Activated T-cell treated with anti-CD3 and anti-CD28 coated beads, Interleukin-2, amount 50 U/mL, for 72 hours (primary cell): ENCODE measurements at places on chromosomes 3 and 15. TPM values are rescaled to one million over a fixed set of nuclear protein-coding genes. Genes with fewer than 3 reads are reported as not detected.
A peak's percentile ranks its signal among the peaks of the same experiment; 100 is the strongest.

- no peak overlapping the region for H3K4me3 ChIP-seq
- H3K4me1 ChIP-seq: peaks cover 6% of the 10 kb centered on the region
- DNase-seq: peak; percentile 55
- no peaks in the 10 kb centered on the region for H3K36me3 ChIP-seq
- H3K27ac ChIP-seq: no peak overlapping the region
These were observed 763 bp downstream of the GOLGB1 start for GRCh38 chr3:121748680-121749275.

- peaks cover 68% of the 10 kb centered on the region for H3K4me1 ChIP-seq
- H3K4me3 ChIP-seq: peak overlapping the region; percentile 58
- no peak overlapping the region for H3K27ac ChIP-seq
- no peak for DNase-seq
These were observed 34.1 kb downstream of the SHC4 start for GRCh38 chr15:48929661-48930060.

DNA sequence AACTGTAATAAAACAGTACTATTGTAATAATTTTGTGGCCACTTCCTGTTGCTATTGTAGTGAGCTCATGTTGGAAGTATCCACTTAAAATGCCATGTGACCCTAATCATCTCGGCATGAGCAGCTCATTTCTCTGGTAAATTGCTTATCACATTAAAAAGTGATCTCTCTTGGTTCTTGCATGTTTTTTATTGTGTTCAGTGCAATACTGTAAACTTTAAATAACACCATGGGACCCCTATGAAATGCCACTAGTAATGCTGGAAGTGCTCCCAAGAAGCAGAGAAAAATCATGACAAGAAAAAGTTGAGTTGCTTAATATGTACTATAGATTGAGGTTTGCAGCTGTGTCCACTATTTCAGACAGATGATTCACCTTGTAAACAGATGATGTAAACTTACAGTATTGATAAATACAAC is 45.6 kb downstream of the NMD3 start:
- H3K27me3 ChIP-seq: no peaks in the 10 kb centered on the region
- DNase-seq: no peak
- H3K36me3 ChIP-seq: peaks cover 8% of the 10 kb centered on the region
- H3K4me1 ChIP-seq: no peaks in the 10 kb centered on the region
- H3K27ac ChIP-seq: no peak overlapping the region
- no peak overlapping the region for H3K4me3 ChIP-seq

DNA sequence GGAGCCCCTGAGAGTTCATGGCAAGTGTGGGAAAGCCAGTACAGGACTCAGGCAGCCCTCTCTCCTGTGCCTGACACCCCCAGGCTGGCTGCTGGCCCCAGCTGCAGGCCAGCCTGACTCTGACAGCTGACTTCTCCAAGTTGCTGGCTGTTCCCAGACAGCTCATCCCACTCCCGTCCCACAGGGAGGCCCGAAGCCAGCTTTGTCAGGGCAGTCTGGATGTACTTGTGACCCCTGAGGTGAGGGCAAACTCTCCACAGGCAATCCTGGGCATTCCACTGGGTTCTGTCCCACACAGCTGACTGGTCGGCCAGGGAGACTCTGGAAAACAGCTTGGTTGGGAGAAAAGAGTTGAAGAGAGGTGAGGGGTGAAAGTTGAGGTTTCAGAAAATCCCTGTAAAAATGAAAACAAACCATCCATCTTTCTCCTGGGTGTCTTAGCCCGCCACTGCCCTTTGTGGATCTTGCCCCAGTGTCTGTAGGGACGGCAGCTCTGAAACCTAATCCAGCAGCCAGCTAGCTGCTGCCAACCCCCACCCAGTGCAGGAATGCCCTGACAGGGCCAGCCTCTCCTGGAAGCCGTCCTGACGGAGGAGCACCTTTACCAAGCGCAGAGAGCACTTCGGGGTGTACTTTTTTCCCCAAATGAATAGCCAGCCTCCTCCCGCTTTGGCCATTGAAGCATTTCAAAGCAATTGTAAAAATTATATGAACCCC is 87.9 kb downstream of the DNAJB8 start:
- H3K27me3 ChIP-seq: no peaks in the 10 kb centered on the region
- H3K4me1 ChIP-seq: peaks cover 8% of the 10 kb centered on the region
- no peak overlapping the region for H3K27ac ChIP-seq
- no peaks in the 10 kb centered on the region for H3K36me3 ChIP-seq

GRCh38 chr15:87563869-87564268 is 692.7 kb downstream of the NTRK3 start:
- H3K4me3 ChIP-seq: no peak overlapping the region
- H3K4me1 ChIP-seq: no peaks in the 10 kb centered on the region
- no peak overlapping the region for H3K27ac ChIP-seq
- no peaks in the 10 kb centered on the region for H3K27me3 ChIP-seq
- DNase-seq: no peak

- peaks cover 5% of the 10 kb centered on the region for H3K36me3 ChIP-seq
- DNase-seq: peak; percentile 81
- no peaks in the 10 kb centered on the region for H3K4me1 ChIP-seq
- no peak overlapping the region for H3K4me3 ChIP-seq
- H3K27me3 ChIP-seq: no peaks in the 10 kb centered on the region
- no peak overlapping the region for H3K27ac ChIP-seq
These were observed 35.6 kb downstream of the SMAD3 start for GRCh38 chr15:67100801-67101581.

DNA sequence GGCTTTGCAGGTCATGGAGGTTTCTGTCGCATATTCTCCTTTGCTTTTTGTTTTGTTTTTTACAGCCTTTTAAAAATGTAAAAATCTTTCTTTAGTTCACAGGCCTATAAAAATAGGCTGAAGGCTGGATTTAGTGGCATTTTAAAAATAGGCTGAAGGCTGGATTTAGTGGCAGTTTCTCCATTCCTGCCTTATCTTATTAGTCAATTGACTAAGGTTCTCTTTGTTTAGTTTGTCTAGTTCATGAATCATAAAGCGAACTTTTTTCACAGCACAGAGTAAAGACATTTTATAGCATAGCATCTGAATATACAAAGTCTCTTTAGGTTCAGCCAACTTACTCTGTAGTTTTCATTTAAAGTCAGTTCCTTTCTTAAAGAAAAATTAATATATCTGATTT is 31.4 kb downstream of the AP4E1 start:
- DNase-seq: no peak
- H3K27ac ChIP-seq: no peak overlapping the region
- H3K4me3 ChIP-seq: no peak overlapping the region
- H3K4me1 ChIP-seq: no peaks in the 10 kb centered on the region

DNA sequence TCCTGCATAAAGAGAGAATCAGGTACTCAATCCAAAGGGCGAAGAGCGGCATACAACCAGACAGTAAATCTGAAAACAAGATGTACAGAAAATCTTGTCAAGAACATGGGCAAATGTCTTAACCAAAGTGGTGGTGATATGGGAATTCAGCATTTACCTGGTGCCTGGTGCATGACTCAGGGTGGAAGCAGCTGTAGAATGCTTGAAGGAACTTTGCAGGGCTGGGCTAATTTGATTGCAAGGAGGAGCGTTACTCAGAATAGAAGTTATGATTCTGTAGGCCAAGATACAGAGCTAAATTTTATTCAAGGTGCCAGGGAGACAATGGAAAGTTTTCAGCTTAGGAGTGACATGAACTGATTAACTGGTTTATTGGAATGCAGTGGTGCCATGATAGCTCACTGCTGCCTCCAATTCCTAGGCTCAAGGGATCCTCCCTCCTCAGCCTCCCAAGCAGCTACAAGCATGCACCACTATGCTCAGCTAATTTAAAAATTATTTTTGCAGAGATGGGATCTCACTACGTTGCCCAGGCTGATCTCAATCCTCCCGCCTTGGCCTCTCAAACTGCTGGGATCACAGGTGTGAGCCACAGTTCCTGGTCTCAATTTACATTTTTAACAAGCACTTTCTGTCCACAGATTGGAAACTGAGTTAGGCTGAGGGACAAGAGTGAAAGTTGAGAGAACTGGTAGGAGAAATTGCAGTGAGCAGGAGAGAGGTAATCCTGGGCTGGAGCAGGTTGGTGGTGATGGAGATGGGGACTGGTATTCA is 91.5 kb upstream of the TBC1D5 start:
- H3K27ac ChIP-seq: no peak overlapping the region
- H3K4me3 ChIP-seq: no peak overlapping the region
- no peaks in the 10 kb centered on the region for H3K36me3 ChIP-seq

DNA sequence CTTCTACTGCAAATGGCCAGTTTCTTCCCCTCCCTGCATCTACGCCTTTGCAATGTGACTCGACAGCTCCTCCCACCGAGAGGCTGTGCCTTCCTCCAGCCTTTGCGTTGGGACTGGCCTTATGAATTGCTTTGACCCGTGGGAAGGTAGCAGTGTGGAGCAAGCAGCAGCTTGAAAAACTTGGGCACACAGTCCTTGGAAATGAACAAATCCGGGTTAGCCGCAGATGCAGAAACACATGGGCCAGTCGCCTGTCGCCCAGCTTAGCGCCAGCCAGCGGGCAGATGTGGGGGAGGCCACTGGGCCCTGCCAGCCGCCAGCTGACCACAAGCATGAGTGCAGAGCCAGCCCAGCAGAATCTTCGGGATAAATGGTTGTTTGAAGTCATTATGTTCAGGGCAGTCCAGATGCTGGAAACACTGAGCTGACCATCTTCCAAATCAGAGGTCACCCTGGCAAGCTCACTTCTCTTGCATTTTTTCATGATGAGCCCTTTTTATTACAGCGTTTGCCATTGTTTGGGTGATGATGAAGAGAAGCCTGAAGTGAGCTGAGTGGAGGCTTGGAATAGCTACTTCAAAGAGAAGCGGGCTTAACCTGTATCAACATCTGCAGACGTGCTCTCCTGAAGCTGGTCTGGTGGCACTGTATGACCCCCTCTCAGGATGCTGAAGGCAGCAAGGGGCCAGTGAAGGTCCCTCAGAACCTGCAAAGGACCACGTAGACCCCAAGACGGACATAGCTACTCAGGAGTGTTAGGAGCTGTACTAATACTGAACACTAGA is 9.8 kb downstream of the SELENOS start:
- H3K4me3 ChIP-seq: no peak overlapping the region
- no peak for DNase-seq
- no peaks in the 10 kb centered on the region for H3K4me1 ChIP-seq
- H3K36me3 ChIP-seq: peaks cover 4% of the 10 kb centered on the region

GRCh38 chr3:196097373-196098154 is 15.7 kb upstream of the TFRC start:
- H3K4me1 ChIP-seq: peaks cover 20% of the 10 kb centered on the region
- no peak for DNase-seq
- no peaks in the 10 kb centered on the region for H3K27me3 ChIP-seq
- H3K4me3 ChIP-seq: no peak overlapping the region
- no peak overlapping the region for H3K27ac ChIP-seq

Gene ARL6IP5
- total RNA-seq: 106 TPM

Gene SLC25A36
- total RNA-seq: 67.5 TPM

Gene MESP2
- not detected for total RNA-seq

Gene CNTN6
- not detected for total RNA-seq

Gene SPATA12
- total RNA-seq: not detected

Gene GOLGA8S
- 0.29 TPM for total RNA-seq

Gene PP2D1
- not detected for total RNA-seq
